ENCODE measurements at places on chromosomes 3 and 15.

- DNase-seq = no peak
These were observed 459.4 kb upstream of the TGFBR2 start for GRCh38 chr3:30146978-30147377.

DNA sequence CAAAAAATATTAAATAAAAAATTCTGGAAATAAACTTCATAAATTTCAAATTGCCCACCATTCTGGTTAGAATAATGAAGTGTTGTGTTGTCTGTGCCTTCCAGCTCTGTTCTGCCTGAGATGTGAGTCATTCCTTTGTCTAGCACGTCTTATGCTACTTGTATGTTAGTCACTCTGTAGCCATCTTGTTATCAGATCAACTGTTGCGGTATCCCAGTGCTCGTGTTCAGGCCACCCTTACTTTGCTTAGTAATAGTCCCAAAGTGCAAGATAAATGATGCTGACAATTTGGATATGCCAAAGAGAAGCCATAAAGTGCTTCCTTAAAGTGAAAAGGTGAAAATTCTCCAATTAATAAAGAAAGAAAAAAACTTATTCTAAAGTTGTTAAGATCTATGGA is 527.5 kb downstream of the NAALADL2 start:
- DNase-seq = no peak

DNA sequence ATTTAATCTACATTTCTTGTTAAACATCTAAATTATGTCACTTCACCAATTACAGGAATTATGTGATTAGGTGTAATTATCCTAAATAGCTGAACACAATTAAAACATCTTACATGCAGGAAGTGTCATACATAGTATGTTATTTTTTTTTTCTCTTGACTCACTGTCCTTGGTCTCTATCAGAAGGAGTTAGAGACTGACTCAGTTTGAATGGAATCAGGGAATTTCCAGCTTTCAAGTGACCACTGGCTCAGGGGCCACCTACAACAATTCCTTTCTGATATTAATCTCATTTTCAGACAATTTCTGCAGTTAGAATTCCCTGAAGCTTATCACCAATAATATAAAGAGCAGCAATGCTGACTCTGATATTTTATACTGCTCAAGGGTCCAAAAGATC is 400.7 kb downstream of the ROBO1 start:
- DNase-seq = no peak

GRCh38 chr3:16509721-16510619 is 3.5 kb downstream of the RFTN1 start:
- no peak for DNase-seq

GRCh38 chr15:72065801-72066200 is 52.1 kb downstream of the MYO9A start:
- no peak for DNase-seq

- DNase-seq = no peak
These were observed 18.8 kb downstream of the AMOTL2 start for GRCh38 chr3:134355416-134355815.

- DNase-seq = no peak
These were observed 403.6 kb upstream of the CDIN1 start for GRCh38 chr15:36175741-36176291.

DNA sequence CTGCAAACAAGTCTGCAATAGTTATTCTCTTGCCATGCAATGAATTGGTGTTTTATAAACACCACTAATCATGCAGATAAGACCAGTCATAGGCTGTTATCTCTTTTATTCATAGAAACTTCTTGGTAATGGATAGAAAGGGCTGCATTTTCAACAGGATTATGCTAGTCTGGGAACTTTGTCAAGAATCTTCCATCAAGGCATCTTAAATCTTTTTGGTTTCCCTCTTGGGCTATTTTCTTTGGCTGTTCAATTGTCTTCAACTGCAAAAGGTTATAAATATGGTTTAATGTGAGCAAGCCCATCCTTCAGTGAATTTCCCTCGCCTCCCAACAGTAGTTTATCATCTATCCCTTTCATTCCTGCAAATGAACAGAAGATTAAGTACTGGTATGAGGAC is 59.0 kb upstream of the MINAR1 start:
- DNase-seq = no peak

GRCh38 chr15:39623529-39623931 is 42.7 kb downstream of the THBS1 start:
- no peak for DNase-seq

DNA sequence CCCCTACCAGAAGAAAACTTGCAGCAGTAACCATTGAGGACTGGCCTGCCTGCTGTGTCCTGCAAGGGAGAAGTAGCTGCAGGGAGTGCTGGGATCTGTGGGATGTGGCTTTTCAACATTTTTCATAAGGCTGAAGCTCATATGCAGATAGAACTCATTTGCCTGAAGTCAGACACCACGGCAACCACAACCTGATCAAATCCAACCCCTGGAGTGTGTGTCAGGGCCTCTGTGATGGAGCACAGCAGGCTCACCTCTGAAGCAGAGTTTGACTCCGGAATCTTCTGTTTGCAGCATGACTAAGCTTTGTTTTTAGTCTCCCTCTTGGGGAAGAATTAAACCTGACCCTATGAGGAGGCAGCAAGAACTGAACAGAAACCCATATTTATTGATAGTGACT is 508.7 kb downstream of the AGBL1 start:
- no peak for DNase-seq

All from GM18507 (cell line).